Stimulated activated CD8-positive, alpha-beta memory T cell treated with anti-CD3 and anti-CD28 coated beads, Interleukin-15, amount 100 ng/mL, for 4 hours (primary cell): ENCODE measurements at places on chromosomes 12 and 14.

DNA sequence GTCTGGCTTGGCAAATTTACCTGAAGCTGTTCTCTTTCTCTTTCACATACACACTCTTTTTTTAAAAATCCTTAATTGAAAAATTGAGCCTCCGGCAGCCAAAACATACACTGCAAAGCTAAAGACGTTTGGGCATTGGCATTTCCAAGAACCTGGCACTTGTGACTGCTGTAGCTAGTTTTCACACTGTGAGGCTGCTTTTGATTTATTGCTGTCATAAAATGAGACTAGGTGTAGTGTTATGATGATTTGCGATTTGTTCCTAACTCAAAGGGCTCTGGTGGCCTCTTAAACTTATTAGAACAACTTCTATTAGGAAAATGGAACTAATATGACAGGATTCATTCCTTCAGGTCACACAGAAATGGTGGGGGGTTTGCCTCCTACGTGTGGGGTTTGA lies 377.1 kb upstream of the FAR2 start:
- no peak for DNase-seq

DNA sequence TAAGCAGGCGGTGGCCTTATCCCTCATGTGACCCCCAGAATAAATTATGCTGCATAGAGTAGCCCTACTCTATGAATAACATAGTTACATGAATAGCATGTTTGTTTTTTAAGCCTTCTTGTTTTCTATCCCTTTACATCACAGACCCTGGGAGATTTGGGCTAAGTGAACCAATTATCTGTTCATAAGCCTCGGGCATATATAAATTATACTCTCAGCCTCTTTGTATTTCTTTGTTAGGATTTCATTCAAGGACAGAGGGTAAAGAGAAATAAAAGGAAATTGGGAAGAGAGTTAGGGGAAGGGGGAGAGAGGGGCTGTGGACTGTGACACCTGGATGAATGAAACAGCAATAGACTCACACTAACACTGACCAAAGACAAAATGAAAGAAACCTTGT lies 35.3 kb upstream of the RTRAF start:
- DNase-seq, result no peak

- no peak for DNase-seq
Measured at GRCh38 chr14:25400607-25401206, 350.8 kb upstream of the STXBP6 start.

DNA sequence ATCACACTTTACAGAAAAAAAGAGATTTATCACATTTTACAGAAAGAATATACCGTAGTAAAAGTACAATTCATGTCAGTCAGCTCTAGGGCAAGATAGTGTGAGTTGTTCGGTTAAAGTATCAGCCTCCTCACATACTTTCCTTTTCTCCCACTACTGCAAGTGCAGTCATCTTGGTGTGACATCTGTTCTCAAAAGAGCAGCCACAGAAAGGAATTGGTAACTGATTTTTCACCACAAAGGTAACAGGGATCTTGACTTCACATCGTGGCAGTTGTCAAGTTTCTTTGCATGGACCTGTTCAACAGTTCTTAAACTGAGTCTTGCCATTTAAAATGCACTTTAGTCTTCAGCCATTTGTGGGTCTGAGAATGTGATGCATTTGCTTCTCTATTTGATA lies 5.0 kb upstream of the E2F7 start:
- DNase-seq, result no peak

DNA sequence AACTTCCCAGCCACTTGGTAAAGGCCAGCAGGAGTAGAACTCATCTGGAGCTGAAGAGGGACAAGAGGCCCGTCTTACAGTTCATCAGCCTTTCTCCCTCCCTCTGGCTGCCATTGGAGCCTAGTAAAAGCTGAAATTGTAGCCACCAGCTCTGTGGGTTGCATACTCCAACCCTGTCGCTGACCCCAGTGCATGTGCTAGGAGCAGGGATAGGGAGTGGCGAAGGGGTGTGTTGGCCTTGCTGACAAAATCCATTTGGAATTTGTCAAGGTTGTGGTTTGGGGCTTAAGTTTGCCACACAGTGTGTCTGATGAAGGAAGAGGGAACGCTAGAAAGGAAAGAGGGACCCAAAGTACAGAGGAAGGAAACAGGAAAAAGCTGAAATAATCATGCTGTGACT lies 4.0 kb upstream of the ARF3 start:
- no peak for DNase-seq

DNA sequence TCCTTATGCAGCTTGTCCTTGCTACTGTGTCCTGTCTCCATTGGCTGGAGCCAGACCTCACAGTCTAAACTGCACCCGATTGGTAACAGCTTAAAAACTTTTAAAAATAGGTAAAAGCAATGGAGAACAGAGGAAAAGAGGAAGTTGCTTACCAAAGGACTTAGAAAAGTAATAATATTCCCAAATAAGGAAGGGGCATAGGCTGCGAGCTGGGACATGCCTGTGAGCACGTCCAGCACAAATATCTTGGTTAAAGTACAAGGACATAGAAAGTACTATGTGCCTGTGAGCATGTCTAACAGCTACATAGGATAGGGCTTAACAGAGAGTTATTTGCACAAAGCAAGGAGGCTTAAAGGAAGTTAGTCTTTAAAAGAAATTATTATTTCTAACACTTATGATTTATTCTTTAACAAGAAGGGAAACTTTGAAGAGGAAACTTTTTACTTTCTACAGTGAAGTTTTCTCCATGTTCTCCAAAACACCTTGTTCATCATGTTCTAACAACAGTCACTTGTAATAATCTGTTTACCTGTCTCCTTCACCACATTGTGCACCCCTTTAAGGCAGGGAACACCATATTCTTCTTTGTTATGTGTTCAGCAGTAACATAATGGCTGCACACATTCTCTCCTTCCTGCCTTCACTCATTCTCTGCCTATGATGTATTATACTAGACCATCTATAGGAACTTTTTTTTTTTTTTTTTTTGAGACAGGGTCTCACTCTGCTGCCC lies 9.8 kb upstream of the UBE2N start:
- DNase-seq, result no peak

GRCh38 chr12:26265606-26266005 lies 70.2 kb downstream of the SSPN start:
- no peak for DNase-seq

DNA sequence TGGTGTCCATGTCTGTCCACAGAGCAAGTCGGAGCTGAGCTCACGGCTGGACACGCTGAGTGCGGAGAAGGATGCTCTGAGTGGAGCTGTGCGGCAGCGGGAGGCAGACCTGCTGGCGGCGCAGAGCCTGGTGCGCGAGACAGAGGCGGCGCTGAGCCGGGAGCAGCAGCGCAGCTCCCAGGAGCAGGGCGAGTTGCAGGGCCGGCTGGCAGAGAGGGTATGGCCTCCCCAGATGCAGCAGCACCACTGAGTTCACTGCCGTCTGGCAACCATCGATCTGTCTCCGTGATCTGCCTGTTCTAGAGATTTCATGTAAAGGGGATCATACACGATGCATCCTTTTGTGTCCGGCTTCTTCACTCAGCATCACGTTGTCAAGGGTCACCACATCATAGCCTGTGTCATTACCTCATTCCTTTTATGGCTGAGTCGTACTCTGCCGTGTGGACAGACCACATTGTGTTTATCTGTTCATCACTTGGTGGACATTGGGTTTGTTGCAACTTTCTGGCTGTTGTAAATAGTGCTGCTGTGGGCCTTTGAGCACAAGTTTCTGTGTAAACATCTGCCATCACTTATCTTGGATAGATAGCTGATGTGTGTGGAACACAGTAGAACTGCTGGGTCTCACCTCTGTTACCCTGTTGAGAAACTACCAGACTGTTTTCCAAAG lies 21.9 kb downstream of the HIP1R start:
- DNase-seq, result no peak

- no peak for DNase-seq
Measured at GRCh38 chr12:74365178-74365964, 172.3 kb upstream of the ATXN7L3B start.

DNA sequence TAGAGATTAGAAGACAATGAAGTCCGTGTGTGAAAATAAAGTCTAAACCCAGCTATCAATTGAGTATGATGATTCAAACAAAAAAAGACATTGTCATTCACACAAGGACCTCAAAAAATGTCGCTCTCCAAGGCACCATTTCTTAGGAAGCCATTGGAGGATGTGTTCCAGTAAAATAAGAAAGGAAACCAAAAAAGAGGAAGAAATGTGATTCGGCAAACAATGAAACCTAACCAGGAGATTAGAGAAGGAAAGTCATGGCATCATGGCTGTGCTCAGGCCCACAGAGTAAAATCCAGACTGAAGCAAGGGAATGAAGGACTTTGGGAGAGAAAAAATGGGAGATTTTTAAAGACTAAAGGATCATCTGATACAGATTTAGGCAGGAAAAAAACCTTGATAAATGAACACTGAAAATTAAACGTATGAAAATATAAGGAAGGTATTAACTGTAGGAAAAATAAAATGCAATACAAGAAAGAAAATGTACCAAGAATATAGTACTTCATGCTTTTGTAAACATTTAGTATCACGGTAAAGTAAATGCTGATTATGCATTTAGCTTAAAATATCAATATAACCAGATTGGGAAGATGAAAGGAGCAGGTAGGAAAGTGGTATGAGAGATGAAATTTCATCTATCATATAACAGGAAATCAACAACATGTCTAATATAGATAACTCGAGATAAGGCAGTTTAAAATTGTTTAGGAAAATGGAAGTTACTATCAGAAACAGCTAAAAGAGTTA lies 38.2 kb upstream of the MTHFD1 start:
- no peak for DNase-seq

DNA sequence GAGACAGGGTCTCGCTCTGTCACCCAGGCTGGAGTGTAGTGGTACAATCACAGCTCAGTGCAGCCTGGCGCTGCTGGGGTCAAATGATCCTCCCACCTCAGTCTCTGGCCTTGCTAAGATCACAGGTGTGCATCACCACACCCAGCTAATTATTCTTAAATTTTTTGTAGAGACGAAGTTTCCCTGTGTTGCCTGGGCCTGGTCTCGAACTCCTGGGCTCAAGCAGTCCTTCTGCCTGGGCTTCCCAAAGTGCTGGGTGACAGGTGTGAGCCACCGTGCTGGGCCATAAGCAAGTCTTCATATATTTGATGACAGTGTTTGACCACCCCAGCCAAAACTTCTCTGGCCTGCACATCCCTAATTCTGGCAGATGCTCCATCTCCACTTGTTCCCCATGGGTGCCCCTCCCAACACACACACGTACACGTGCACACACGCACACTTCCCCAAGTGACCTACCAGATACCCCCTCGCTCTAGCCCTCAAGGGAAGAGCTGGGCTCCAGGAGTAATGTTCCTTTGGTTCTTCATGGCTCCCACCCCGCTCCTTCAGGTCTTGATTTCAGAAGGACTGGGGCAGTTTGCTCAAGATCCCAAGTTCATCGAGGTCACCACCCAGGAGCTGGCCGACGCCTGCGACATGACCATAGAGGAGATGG lies 104.3 kb upstream of the FKBP4 start:
- DNase-seq, result no peak

DNA sequence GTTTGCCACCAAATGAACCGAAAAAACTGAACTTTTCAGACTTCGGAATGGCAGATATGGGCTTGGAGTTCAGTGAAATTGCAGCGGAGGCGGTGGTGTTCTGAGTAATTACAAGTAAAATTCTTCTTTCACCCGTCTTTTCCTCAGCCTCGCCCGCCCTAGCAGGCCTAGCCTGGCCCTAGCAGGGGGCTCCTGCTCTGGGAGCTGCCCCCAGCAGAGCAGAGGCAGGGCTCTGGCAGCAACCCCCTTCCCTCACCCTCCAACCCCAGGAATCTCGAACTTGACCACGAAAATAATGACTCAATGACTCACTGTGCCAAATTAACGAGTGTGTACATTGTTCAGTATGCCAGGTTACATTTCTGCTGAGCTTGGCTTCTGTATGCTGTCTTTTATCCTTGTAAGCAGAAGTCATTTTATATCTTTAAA lies 1.1 kb downstream of the PAPLN start:
- no peak for DNase-seq

DNA sequence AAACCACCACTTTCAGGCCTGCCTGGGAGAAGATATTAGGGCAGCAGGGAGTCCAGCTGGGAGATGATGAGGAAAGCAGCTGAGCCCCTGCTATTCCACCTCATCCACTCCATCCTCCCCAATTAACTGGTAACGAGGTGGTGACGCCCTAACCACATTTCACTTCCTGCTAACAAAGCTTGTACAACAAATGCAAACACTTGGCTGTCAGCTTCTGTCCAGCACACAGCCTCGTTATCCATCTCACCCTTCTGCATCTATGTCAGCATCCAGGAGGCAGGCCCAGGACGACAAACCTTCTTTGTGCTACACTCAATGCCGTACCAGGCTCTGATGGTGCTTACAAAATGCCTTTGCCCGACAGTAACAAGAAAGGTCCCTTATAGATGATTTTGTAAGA lies 225.4 kb downstream of the APAF1 start:
- no peak for DNase-seq

DNA sequence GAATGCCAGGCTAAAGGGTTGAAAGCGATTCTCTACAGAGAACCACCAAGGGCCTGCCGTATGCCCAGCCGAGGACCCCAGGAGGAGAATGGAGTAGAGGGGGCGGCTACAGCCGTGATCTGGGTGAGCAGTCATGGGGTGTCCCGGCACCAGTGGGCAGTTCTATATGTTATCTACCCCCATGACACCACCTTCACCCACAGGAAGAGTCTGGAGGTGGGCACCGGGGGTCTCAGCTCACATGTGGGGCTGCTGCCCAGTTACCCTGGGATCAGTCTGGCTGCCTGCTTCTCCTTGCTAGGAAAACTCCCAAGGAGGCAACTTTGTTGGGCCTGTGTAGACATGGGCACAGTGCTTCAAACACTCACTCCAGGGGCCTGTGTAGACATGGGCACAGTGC lies 99.4 kb downstream of the LGMN start:
- DNase-seq, result no peak

- no peak for DNase-seq
Measured at GRCh38 chr12:65881965-65882413, 57.7 kb downstream of the HMGA2 start.

DNA sequence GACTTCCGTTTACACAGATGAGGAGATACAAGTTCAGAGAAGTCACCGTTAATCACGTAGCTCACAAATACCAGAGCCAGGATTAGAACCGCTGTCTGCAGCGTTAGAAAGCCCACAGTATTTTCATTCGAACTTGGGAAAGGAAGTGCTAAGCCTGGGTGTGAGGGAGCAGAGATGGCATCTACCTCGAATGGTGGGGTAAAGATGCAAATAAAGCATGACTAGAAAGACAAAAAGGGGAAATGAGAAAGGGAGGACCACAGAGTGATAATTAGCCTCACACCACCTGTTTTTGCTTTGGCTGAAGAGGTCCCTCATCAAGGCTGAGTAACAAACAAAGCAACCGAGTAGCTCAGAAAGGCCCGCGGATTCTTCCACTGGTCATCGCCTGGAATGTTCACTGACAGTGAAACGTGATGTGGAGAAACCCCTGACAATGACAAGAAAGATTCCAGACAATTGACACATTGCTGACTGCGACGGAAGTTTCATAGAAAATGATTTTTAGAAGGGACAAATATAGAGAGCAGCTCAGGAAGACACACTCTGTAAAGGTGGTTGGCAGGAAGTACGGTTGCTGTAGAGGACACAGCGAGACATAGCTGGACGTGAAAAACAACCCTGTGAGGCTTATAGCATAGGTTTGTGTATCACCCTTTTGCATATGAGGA lies 31.5 kb upstream of the BHLHE41 start:
- DNase-seq, result no peak
